SHP77 (cell line): ENCODE measurements at places on chromosomes 16 and 17.

- DNase-seq, result no peak
Observed at GRCh38 chr17:35245196-35245486, 2.3 kb downstream of the SLFN5 start.

GRCh38 chr17:42844271-42844670 lies at the start of gene AOC2:
Gene AOC2, plus strand, starts transcription at chr17:42844580. Its CDS starts 47 bp downstream, at chr17:42844627.
- no peak for DNase-seq

- no peak for DNase-seq
Observed at GRCh38 chr17:63066158-63066813, 100.3 kb downstream of the TANC2 start.

GRCh38 chr16:31508706-31509195 lies 560 bp upstream of the RUSF1 start:
- DNase-seq, result no peak

GRCh38 chr17:57597531-57598453 lies 147.3 kb downstream of the CCDC182 start:
- DNase-seq, result peak; percentile 15

GRCh38 chr17:50264263-50265113 lies 9.8 kb upstream of the TMEM92 start:
- no peak for DNase-seq

- peak; percentile 15 for DNase-seq
Observed at GRCh38 chr16:82368041-82368440, 198.0 kb upstream of the MPHOSPH6 start.

DNA sequence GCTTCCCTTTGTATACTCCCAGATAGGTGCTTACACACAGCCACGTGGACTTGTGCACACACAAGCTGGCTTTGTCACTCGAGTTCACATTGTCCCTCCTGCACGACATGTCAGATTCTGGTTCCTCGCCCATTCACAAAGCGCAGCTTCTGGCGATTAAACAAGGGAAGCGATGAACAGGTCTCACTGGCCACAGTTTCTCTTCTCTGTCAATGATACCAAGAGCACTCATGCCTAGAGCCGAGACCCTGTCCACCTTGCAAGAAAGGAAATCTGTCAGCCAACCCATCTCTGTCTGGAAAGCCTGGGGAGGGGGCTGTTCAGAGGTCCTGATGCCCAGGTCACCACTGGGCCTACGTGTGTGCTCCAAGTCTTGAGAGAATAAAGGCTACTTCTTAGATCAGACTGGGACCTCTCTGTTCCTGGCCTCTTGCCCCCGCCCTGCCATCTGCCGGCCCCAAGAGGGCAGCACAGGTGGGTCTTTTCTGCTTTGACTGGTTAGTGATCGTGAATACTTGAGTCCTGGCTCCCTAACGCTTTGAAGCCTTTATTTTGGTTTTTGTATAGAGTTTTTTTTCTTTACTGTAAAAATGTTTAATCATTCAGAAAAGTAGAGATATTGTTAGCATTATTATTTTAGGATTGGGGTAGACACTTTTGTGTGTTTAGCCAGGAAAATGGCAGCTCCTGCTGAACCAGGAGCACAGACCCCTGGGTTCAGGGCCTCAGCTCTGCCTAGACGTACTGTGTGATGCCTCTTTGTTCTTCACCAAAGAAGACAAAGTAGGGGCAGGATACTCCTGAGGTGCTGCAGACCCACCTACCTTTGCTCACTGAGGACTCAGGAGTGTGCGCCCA lies 104.7 kb downstream of the MRM1 start:
- peak; percentile 33 for DNase-seq

- no peak for DNase-seq
Observed at GRCh38 chr16:84780544-84781376, 39.0 kb upstream of the CRISPLD2 start.
